Stimulated activated CD4-positive, alpha-beta T cell treated with anti-CD3 and anti-CD28 coated beads, Interleukin-1b, Interleukin-23, amount 100 ng/mL, for 1 hour (primary cell): ENCODE measurements at places on chromosomes 5 and 9.
A peak's percentile ranks its signal among the peaks of the same experiment; 100 is the strongest.

GRCh38 chr9:4105183-4105582, 194.7 kb downstream of the GLIS3 start:
- DNase-seq: no peak

DNA sequence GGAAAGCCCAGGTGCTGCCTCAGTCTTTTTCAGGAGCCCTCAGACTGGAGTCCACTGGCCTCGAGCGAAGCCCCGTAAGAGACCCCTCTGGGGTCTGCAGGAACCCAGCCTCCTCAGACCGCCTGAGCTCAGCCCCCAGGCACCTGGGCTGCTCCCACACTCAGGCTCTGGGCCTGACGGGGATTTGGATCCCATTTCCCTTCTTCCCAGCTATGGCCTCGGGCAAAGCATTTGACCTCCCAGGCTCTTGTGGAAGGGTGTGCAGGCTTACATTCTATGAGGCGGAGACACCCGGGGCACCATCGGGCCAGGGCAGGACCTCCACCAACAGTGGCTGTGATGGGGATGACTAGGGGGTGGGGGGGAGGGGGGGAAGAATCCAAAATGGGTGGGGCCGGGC, 4.5 kb downstream of the AGPAT2 start:
- DNase-seq: no peak

GRCh38 chr9:83355024-83355444, 183.2 kb downstream of the FRMD3 start:
- no peak for DNase-seq

DNA sequence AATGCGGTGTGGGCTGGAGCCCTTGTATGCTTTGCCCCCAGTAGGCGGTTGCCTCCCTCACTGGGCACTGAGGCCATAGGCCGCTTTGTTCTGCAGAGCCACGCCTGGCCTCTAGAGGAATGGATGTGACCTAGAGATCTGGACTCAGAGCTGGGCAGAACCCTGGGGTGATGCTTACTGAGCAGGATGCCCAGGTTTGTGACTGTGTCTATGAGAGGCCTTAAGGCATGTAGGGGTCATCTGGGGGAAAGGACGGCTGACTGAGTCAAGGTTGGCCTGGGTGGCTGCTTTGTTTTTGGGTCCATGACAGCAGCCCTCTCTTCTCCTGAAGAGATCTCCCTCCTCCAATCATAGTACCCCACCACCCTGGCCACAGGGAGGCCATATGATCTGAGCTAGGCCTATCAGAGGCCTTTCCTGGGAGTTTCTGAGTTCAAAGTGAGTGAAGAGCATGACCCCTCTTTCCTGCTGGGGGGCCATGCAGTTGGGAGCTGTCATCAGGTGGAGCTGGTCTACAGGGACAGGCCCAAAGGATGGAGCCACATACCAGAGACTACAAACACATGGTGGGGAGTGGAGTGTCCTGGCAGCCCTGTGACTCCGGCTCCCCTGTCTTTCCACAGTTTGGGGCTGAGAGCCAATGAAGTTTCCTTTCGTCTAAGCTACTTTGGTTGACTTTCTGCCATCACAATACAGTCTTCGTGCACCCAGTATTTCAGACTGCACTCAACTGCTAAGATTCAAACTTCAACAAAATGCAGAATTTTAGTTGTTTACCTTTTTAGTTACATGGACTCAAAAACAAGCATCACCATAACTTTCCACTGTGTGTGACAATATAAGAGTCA, 165.4 kb downstream of the AUH start:
- no peak for DNase-seq

DNA sequence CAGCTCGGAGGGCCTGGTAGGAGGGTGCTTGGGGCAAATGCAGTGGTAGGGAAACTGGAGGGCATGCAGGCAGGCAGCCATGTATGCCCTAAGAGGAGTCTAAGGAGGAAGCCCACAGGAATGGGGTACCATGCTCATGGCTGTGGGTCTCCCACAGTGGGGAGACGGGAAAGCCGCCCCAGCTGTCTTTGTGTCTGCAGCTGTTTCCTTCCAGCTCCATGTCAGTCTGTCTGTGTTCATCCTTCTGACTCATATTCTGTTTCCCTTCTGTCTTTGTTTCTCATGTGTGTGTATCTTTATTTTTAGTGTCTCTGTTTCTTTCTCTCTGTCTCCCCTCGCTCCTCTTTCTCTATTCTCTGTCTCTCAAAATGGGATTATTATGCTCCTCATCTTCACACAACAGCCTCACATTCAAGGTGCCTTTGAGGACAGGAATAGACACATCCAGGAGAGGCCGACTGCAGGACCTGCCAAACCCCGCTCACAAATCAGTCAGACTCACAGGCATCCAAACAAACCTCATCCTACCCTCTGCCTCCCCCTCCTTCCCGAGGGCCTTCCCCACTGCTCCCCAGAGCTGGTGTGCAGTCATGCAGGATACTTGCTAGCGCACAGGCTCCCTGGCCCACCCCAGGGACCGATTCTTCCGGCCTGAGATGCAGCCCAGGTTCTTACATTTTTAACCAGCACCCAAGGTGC, 68.4 kb upstream of the RARS1 start:
- no peak for DNase-seq

- no peak for DNase-seq
Observed at GRCh38 chr9:10700291-10700690, 87.5 kb upstream of the PTPRD start.

GRCh38 chr5:177967221-177967887, 28.7 kb downstream of the PROP1 start:
- DNase-seq: no peak

- DNase-seq: no peak
Observed at GRCh38 chr5:91378752-91379211, 4.3 kb downstream of the ARRDC3 start.

- no peak for DNase-seq
Observed at GRCh38 chr5:61142811-61143210, 19.5 kb downstream of the SMIM15 start.

DNA sequence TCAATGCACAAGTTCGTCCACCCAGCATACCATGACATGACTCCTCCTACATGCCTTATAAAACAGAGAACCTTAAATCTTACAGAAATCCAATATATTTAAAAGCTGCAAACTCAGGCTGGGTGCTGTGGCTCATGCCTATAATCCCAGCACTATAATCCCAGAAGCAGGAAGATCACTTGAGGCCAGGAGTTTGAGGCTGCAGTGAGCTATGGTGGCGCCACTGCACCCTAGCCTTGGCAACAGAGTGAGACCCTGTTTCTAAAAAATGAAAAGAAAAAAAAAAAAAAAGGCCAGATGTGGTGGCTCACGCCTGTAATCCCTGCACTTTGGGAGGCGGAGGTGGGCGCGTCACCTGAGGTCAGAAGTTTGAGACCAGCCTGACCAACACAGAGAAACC, 68.7 kb downstream of the MTMR12 start:
- DNase-seq: no peak

- peak; percentile 43 for DNase-seq
Observed at GRCh38 chr5:150656191-150657132, 4.6 kb upstream of the MYOZ3 start.

DNA sequence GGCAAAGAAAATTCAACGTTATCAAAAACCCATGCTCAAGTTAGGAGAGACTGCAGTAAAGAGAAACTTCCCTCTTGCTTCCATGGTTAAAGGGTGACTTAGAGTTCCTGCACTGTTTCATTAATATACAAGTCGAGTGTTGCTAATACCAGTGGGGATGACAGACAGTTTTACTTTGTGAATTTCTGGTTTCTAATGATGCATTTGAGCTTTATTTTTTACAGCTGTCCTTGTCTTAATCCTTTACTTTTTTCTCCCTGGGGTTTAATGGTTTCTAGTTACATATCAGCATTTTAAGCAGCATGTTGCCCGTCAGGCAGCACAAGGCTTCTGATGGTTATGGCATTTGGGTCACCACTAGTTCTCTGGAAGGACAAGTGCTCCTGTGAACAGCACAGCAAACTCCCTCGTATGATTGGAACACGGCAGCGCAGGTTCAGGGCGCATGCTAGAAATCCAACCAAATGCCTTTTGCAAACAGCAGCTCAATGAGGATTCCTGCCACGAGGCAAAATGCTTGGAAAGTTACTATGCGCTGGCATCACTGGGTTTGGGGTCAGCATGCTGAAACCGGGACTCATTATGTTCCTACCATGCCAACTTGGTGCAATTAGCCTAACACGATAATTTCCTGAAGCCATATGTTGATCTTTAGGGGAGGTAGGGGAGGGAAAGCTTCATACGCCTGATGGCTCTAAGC, 463.8 kb downstream of the BNC2 start:
- DNase-seq: no peak

- DNase-seq: no peak
Observed at GRCh38 chr9:22173908-22174307, 164.8 kb upstream of the CDKN2B start.
